ENCODE measurements at places on chromosomes 3 and 15.

GRCh38 chr3:187736418-187736871 is 8.8 kb downstream of the BCL6 start:
- DNase-seq, result no peak

DNA sequence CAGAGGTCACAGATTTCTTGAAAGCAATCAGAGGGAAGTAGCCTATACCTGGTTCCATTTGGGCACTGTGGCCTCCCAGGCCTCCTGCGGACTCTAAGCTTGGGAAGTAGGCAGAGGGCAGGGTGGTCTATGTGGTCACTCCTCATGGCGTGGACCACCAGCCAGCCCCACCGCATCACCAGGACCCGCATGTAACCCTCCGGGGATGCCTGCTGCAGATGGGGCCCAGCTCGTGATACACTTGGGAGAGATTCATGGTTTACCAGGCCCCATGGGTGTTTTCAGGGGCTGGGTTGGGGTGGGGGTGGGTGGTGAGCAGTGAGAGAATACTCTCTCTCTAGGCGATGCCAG is 123.7 kb downstream of the ASB7 start:
- DNase-seq, result no peak

- DNase-seq, result no peak
Measured at GRCh38 chr15:43775411-43775965, 1.3 kb downstream of the ELL3 start.

- DNase-seq, result no peak
Measured at GRCh38 chr15:66574596-66574950, 8.8 kb upstream of the LCTL start.

DNA sequence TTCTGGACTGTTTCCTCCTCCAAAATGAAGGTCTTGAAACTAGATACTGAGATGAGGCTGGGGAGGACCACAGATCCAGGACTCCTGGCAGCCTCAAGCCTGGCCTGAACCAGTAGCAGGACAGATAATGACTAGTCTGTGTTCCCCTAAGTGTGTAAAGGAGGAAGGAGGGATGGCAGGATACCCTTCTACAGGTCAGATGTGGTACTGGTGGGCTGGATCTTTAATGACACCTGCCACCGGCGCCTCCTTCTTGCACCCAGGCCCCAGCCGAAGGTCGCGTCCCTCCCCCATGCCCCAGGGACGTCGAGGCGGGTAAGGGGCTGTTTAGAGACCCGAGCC is 556 bp downstream of the USP19 start:
- no peak for DNase-seq

Measured in stimulated activated CD4-positive, alpha-beta T cell treated with anti-CD3 and anti-CD28 coated beads, Interleukin-15, amount 100 ng/mL, for 1 hour (primary cell).